ENCODE measurements at places on chromosomes 4 and X.

DNA sequence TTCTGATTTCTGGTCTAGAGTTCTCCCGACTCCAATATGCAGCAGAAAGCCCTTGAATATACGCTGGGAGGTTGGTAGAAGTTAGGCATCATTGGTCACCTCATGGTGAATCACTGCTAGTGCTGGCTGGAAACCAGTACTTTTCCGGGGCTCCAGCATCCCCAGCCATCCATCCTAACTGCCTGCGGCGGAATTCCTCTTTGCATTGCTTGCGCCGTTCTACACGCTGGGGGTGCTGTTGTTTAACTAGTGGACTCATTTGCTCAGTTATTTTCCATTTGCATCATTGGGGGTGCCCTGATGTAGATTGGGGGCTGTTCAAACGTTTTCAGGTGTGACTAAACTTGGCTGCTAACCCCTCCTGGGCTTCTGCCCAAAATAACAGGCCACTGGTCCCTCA lies 23.3 kb upstream of the GPR50 start:
- no peak for DNase-seq

DNA sequence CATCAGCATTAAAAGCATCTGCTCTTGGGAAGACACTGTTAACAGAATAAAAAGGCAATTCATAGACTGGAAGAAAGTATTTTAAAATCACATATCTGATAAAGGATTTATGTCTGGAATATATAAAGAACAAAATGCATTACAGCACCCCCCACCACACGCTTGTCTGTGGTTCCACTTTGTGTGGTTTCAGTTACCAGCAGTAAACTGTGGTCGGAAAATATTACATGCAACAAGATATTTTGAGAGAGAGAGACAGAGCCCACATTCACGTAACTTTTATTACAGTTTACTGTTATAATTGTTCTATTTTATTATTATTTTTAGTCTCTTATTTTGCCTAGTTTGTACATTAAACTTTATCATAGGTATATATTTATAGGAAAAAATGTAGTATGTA lies 21.2 kb upstream of the PDE6B start:
- no peak for DNase-seq

DNA sequence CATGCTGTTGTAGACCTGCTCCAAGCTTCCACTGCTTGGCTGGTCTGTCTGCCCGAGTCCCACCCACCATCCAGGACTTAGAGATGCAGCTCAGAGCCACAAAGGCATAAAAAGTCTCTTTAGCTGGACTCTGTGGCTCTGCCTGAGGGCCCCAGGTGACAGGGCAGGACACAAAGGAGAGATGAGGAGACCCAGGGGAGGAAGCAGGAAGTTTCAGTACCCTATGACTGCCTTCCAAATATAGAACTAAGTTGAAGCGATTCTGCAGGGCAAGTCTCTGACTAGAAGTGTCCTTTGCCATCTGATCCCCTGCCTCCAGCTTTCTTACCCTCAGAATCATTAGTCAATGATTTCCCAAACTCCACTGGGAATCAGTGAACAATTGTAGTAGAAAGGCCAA lies 11.2 kb upstream of the CXCR3 start:
- DNase-seq: no peak

DNA sequence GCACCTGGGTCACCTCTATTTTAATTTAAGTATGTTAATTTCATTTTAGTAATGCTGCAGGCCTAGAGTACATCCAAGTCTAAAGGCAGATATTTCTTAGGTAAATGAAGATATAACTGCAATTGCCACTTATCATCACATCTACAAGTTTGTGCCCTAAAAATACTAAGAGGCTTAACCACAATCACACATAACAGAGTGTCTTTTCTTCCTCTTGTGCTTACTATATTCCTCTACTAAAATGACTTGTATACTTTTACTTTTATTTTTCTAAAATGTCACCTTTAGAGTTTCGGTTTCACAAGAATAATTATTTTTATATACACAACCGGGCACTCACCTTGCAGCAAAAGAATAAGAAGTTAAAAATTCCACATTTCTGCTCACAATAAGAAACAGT lies 77.9 kb downstream of the EFHC2 start:
- DNase-seq: no peak

GRCh38 chr4:13411942-13412341 lies 72.2 kb downstream of the RAB28 start:
- DNase-seq: no peak

- DNase-seq: no peak
Measured at GRCh38 chr4:83581411-83582288, 45.7 kb downstream of the GPAT3 start.

DNA sequence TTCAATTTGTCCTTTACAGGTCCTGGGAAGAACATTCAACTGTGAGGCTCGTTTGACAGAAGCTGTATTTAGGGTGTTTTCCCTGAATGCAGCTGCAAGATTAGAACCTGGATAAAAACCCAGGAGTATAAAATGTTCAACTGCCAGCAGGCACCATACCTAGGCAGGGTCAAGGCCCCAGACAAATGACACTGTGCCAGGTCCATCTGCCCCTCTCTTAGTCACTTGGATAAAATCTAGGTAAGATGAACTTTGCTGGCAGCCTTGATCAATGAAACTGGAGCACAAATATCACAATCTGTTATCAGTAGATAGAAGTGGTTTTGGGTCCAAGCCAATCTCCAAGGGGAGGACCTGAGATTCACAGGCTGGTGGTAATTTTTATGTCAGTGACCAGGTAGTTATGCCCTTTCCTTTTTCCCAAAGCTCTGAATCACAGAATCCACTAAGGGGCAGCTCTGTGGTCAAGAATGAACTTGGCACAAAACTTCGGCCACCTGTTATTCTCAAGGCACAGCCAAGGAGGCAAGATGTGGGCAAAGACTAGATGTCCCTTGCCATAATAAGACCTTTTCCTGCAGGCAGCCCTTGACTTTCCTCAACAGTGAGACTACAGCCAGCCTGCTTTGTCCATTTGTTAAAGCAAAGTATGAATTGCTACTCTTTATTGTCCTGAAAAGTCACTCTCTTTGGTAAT lies 501.0 kb downstream of the PPARGC1A start:
- DNase-seq: no peak

GRCh38 chrX:41055740-41056139 lies 29.5 kb upstream of the USP9X start:
- no peak for DNase-seq

- no peak for DNase-seq
Measured at GRCh38 chr4:96145601-96146000, 305.7 kb downstream of the PDHA2 start.

GRCh38 chr4:55553441-55554201 lies 6.9 kb upstream of the CLOCK start:
- peak; percentile 76 for DNase-seq

DNA sequence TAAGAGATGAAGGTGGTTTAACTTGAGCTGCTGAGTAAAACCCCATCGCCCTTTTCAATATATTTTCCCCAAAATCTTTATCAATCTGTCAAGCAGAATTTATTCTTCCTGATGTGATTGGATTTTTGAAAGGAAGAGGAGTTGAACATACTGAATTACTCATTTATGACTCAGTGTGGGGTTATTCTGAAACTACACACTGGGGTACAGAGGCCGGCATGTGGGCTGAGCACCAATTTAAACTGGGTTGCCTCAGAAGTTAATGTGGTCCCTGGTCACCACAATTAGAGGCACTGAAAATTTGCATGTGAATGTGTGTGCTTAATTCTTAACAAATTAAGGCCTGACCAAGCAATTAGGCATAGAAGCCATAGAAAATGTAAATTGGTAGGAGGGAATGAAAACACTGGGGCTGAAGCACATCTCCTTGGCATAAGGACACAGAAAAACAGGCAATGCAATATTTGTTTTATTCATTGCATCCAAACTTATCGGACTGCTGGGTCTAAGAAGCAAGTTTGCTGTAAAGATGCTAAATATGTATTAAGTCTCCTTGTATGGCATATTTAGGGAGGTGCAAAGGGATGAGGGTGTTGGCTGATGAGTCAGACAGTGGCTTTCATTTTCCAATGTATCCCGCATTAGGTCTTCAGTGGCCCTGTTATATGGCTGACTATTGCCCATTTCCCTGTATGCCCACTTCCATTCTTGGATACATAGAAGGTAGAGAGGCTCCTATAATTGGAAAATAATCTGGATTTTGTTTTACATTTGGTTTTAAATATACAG lies 170.9 kb downstream of the IL15 start:
- DNase-seq: no peak

GRCh38 chrX:112714357-112714918 lies 34.7 kb upstream of the LHFPL1 start:
- peak; percentile 50 for DNase-seq

GRCh38 chr4:2858451-2859217 lies 15.0 kb downstream of the ADD1 start:
- no peak for DNase-seq

GRCh38 chr4:16659079-16659478 lies 239.4 kb downstream of the LDB2 start:
- no peak for DNase-seq

- no peak for DNase-seq
Measured at GRCh38 chrX:15050395-15050794, 177.2 kb downstream of the MOSPD2 start.

GRCh38 chr4:113952452-113953029 lies 26.9 kb downstream of the ARSJ start:
- DNase-seq: no peak

- DNase-seq: no peak
Measured at GRCh38 chrX:148382983-148383382, 117.4 kb upstream of the AFF2 start.

DNA sequence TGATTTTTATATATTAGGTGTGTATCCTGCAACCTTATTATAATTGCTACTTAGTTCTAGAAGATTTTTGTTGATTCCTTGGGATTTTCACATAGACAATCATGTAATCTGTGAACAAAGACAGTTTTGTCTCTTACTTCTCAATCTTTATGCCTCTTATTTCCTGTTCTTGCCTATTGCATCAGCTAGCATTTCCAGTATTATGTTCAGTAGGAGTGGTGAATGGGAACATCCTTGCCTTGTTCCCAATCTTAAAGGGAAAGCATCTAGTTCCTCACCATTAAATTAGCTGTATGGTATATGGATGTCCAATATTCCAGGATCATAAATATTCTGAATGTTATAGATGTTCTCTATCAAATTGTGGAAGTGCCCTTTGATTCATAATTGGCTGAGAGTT lies 41.8 kb downstream of the AWAT2 start:
- DNase-seq: no peak

- DNase-seq: no peak
Measured at GRCh38 chr4:30605616-30606190, 114.5 kb upstream of the PCDH7 start.

GRCh38 chr4:48017108-48017571 lies 568 bp downstream of the NIPAL1 start:
- DNase-seq: peak; percentile 94

GRCh38 chrX:151896734-151897474 lies 15.8 kb upstream of the MAGEA4 start:
- DNase-seq: no peak

- no peak for DNase-seq
Measured at GRCh38 chr4:168655182-168655581, 158.3 kb downstream of the PALLD start.

DNA sequence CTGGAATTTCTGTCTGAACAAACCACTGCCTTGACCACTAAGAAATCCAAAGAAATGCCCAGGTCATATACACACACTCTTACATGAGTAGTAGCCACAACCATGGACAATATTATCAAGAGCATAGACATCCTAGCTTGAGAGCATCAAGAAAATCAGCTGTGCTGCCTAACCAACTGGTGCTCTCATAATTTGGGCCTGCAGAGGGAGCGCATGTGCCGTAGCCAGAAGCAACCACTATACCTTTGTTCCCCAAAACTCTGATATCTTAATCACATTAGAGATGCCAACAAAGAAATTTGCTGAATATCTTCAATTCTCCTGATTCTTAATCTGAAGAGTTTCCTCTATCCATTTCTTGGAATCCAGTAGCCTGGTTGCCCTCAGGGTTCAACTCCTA lies 163.6 kb downstream of the ZNF674 start:
- no peak for DNase-seq

GRCh38 chr4:100736641-100737451 lies 219.0 kb upstream of the EMCN start:
- DNase-seq: no peak

DNA sequence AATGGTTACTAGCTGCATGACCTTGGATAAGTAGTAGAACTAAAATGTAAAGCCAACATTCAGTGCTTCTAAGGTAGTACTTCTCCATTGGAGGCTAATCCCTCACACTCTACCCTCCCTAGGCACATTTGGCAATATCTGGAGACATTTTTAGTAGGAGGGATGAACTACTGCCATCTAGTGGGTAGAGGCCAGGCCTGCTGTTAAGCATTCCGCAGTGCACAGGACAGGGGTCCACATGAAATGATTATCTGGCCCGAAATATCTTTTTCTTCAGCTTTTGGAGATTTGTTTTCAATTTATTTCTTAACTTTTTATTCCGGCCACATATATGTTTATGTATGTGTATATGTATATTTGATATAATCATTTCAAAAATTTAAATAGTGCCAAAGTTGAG lies 36.0 kb upstream of the SPANXC start:
- DNase-seq: no peak

- peak; percentile 11 for DNase-seq
Measured at GRCh38 chrX:107526141-107526540, 76.7 kb downstream of the FRMPD3 start.

GRCh38 chr4:186778134-186778533 lies 54.5 kb upstream of the FAT1 start:
- DNase-seq: no peak

DNA sequence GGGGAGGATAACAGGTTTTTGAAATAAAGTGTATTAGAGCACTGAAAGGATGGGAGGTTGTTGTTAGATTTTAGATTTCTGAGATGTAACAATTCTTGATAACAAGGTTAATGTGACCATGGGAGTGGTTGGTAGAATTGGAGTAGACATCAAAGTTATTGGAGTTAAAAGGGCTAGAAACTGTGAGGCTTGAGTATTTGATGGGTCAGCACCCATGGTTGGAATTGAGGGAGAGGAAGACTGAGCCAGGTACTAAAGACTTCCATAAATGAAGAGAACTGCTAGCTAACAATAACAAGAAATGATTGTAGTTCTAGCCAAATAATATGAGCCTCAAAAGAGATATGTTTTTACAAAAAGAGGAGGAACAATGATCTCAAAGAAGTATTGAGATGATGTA lies 98.8 kb downstream of the HEPH start:
- no peak for DNase-seq

GRCh38 chrX:97399400-97399799 lies 515.7 kb downstream of the RPA4 start:
- DNase-seq: peak; percentile 34

- no peak for DNase-seq
Measured at GRCh38 chr4:17785858-17786257, 4.4 kb upstream of the FAM184B start.

DNA sequence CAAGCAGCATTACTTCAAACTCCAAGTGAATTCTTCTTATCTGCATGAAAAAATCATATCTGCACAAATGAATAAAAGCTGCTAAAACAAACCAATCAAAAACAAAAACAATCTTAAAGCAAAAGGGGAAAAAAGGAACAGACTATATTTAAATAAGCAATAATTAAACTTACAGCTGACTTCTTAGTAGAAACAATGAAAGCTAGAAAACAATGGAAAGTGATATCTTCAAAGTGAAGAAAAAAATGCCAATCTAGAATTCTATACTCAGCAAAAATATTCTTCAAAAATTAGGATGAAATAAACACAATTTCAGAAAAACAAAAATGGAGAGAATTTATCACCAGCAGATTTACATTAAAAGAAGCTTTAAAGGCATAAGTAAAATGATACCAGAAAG lies 20.0 kb downstream of the STBD1 start:
- DNase-seq: no peak
